ENCODE measurements at places on chromosomes 3 and 15.

DNA sequence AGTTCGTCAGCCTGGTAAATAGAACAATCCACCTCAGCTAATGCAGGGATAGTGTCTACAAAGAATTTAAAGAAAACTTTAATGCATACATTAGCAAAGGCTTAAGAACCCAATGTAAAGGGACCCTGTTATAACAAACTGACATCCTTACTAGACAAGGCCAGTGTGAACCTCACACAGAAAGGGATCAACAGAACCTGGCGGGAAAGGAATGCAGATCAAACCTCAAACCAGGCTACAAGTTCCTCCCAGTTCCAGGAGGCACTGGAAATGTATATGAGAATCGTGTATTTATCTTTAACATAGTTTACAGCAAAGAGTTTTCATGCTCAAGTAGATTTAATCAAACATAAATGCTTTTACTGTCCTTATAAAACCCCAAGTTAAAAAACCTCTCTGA lies 37.6 kb upstream of the ATP11B start:
- no peak for DNase-seq

GRCh38 chr15:57427367-57427821 lies 51.1 kb downstream of the CGNL1 start:
- no peak for DNase-seq

- no peak for DNase-seq
Measured at GRCh38 chr15:52567871-52568600, 794 bp downstream of the ARPP19 start.

- no peak for DNase-seq
Measured at GRCh38 chr3:45795882-45796765, at the start of gene SLC6A20. Gene SLC6A20 (minus strand): TSS chr3:45796536. CDS start chr3:45796419, 117 bp downstream.

- no peak for DNase-seq
Measured at GRCh38 chr3:35393901-35394799, 245.2 kb upstream of the ARPP21 start.
